ENCODE measurements at places on chromosomes 6 and 20. TPM values are rescaled to one million over a fixed set of nuclear protein-coding genes. Genes with fewer than 3 reads are reported as not detected.

GRCh38 chr6:138514860-138515540 lies 15.7 kb upstream of the NHSL1 start:
- H3K4me3 ChIP-seq = peak overlapping the region; percentile 39
- no peaks in the 10 kb centered on the region for H3K36me3 ChIP-seq
- no peak overlapping the region for H3K27ac ChIP-seq
- peaks cover 23% of the 10 kb centered on the region for H3K4me1 ChIP-seq
- H3K27me3 ChIP-seq = peaks cover 18% of the 10 kb centered on the region

DNA sequence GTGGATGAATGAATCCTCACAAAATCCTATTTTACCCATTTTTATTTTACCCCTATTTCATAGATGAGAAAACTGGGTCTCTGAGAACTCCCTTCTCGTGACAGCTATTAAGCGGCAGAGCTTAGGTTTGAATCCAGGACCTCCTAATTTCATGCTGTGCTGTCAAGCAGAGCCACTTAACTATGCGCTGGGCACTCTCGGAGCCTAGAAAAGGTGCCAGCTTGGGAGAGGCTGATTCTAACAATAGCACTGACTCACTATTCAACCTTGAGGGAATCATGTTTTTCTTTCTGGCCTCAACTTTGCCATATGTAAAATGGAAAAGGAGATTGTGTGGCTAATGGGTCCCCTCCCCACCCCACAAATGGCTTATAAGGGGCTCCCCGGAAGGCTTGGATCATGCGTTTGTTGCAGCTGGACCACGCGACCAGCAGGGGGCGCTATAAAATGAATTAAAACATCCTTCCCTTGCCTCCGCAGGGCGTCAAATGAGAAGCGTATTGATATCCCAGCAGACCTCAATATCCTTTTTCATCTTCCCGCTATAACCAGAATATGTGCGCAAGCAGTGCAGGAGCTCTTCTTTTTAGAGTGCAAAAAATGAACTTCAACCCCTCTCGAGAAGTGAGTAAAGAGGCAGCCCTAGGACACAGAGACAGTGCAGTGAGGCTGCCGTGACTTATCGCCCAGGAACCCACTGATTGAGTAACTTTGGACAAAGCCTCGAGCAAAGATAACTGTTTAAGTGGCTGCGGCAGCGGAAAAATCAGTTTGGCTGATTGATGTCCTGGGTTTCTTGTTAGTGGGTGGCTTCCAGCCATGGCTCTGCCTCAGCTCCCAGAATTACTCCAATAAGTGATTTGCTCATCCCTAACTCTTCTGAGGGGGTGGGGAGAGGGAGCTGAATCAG lies 12.8 kb upstream of the PDYN start:
- no peaks in the 10 kb centered on the region for H3K27me3 ChIP-seq
- H3K4me3 ChIP-seq = no peak overlapping the region
- no peaks in the 10 kb centered on the region for H3K36me3 ChIP-seq
- H3K27ac ChIP-seq = no peak overlapping the region

The DUSP15 gene
- total RNA-seq = not detected

The RNF182 gene
- not detected for total RNA-seq

- H3K27me3 ChIP-seq = peaks cover 4% of the 10 kb centered on the region
- no peak overlapping the region for H3K27ac ChIP-seq
- H3K4me1 ChIP-seq = no peaks in the 10 kb centered on the region
- H3K4me3 ChIP-seq = no peak overlapping the region
- H3K36me3 ChIP-seq = no peaks in the 10 kb centered on the region
Observed at GRCh38 chr6:163895162-163895561, 480.6 kb downstream of the QKI start.

The NPEPL1 gene
- total RNA-seq = 37.8 TPM

The RWDD2A gene
- total RNA-seq = 2.2 TPM

GRCh38 chr6:55528624-55529023 lies 50.4 kb downstream of the HMGCLL1 start:
- H3K27me3 ChIP-seq = no peaks in the 10 kb centered on the region
- H3K4me3 ChIP-seq = no peak overlapping the region
- no peak for DNase-seq
- no peaks in the 10 kb centered on the region for H3K4me1 ChIP-seq

- H3K27ac ChIP-seq = no peak overlapping the region
- H3K4me1 ChIP-seq = no peaks in the 10 kb centered on the region
- H3K36me3 ChIP-seq = no peaks in the 10 kb centered on the region
- peaks cover 6% of the 10 kb centered on the region for H3K27me3 ChIP-seq
- H3K4me3 ChIP-seq = no peak overlapping the region
- no peak for DNase-seq
Observed at GRCh38 chr20:24836661-24837299, 112.3 kb upstream of the CST7 start.
